ENCODE measurements at places on chromosomes 2 and 18.

DNA sequence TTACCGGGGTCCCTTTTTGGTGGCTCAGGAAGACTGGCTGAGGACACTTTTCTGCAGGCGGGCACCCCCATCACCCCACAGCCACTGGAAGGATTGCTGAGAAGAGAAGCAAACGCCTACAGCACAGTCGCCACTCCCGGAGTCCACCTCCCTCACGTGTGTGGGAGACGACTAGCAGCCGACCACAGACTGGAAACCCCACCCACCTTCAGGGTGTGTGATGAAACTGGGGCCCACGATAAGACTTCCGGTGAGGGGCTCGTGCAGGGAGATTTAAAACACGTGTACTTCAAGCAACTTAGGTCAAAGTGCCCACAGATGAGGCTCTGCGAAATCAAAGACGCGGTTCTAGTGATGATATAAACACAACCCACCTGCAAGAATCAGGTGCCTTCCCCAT is 26.3 kb downstream of the MBP start:
- peak; percentile 81 for DNase-seq

DNA sequence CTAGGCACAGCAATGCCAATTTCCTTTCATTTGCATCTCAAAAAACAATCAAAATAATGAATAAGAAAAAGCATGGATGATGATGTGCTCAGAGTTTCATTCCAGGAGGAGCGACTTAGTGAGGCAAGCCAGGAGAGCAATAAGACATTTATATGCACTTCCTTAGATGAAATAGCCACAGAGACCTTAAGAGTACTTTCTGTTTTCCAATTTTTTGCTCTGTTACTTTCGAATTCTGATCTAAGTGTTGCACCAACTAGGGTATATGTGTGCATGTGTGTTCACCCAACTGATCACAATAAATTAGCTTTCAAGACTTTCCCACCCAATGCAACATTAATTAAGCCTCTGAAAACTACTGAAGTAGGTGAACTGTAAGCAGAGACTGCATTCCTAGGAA is 709 bp downstream of the RAB27B start:
- peak; percentile 23 for DNase-seq

GRCh38 chr2:219571311-219572236 is at the start of gene OBSL1:
Gene OBSL1, minus strand, starts transcription at chr2:219571539. Its CDS starts 307 bp downstream, at chr2:219571232.
- DNase-seq: peak; percentile 97

DNA sequence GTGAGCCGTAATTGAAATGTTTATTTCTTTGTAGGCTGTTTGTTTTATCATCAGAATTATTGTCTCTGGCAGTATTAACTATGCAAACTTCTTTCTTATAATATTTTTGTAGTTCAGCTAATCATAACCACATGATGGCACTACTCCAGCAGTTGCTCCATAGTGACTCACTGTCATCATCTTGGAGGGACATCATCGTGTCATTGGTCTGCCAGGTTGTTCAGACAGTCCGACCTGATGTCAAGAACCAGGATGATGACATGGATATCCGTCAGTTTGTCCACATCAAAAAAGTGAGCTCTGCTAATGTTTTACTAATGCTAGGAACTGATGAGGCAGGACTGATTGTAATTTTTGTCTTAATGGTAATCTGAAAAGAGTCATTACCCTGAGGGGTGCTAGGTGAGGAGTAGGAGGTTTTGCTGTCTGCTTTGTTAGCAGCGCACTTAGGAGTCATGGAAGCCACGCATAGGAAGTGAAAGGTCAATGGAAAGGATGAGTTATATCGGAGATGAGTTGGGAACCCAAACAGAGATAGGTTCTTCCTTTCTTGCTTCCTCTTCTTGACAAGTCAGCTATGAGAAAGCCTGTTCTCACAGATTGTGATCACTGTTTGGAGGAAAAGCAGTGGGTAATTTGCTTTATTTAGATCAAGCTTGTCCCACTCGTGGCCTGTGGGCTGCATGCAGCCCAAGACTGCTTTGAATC is 49.2 kb downstream of the PIKFYVE start:
- DNase-seq: no peak

DNA sequence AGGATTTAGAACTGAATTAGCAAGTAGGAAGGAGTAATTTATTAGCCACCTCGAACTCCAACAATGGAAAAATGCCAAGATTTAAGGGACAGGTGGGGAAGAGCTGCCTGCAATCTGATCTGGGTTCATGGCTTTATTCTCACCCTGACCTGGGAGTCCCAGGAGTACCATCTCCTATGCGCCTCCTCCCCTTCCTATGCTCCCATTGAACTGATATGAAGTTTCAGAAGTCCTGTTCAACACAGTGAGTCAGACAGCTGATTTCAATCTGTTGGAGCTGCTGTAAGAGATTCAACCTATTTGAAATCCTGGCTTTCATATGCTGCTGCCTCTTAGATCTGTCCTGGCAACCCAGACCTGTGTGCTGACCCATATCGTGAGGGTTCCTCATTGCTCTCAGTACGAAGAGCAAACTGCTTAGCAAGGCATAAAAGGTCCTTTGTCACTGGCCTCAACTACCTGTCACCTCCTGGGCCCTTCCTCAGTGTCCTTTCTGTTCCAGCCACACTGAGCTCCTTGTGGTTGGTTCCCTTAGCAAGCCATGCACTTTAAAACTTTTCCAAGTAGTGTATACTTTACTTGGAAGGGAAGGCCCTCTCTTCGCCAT is 15.9 kb upstream of the CD28 start:
- peak; percentile 30 for DNase-seq
